ENCODE measurements at places on chromosomes 3 and 15. TPM values are rescaled to one million over a fixed set of nuclear protein-coding genes. Genes with fewer than 3 reads are reported as not detected.
A peak's percentile ranks its signal among the peaks of the same experiment; 100 is the strongest.

GRCh38 chr3:158845765-158846350, 44.0 kb downstream of the MFSD1 start:
- DNase-seq, result no peak

DNA sequence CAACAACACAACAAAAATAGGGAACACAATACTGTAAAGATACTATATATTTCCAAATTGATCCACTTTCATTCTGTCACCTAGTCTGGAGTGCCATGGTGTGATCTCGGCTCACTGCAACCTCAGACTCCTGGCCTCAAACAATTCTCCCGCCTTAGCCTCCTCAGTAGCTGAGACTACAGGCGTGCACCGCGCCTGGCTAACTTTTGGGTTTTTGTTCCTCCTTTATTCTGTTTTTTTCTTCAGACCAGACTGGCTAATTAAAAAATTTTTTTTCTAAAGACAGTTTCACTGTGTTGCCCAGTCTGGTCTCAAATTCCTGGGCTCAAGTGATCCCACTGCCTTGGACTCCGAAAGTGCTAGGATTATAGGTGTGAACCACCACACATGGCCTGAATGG, 5.3 kb downstream of the BCL2L10 start:
- DNase-seq, result no peak

GRCh38 chr3:141454906-141455602, 31.8 kb upstream of the RASA2 start:
- no peak for DNase-seq

DNA sequence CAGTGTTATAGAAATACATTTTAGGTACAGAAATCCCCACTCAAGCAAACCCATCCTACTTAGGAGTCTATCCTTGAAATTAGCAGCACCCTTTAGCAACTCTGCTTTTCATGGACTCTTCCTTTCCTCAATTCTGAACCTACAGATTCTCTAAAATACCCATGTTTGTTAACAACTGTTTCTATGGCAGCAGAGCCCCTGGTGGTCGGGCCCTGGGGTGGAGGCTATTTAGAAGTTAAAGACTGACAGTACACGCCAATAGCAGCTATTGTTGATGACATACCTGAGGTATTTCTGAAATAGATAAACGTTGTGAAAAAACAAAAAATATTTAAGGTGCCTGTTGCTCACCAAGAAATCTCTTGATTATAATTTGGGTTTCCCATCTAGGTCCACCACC, 23.4 kb upstream of the NRG4 start:
- no peak for DNase-seq

DNA sequence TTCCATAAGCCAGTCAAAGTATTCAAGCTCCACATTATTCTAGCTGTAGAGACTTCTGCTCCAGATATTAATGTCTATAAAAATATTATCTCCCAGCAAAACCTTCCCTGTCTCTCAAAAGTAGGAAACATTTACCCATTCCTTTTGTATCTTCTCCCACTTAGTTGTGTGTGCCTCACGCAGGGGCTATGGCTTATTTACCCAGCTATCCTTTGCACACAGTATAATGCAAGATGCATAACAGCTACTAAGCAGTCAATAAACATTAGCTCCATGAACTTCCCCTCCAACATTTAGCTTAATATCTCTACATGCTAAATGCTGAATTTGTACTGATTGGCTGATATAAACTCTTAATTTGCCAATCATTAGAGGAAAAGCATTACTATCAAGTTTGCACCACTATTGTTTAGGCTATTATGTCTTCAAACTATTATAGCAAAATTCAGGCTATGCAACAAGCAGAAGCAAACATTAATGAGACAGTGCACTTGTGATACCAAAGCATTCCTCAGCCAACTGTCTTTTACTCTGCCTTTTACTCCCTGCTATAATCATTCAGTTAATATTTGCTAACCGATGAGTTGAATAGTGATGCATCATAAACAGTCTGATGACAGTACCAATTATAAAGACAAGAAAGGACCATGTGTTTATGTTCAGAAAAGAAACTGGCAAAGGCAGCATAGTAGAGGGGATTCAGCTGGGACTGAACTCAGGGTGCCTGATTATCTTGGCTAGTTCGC, 81.2 kb downstream of the PLCH1 start:
- no peak for DNase-seq

GRCh38 chr3:110504901-110505300, 566.7 kb upstream of the NECTIN3 start:
- DNase-seq, result no peak

GRCh38 chr15:41438206-41438605, 21.3 kb downstream of the RTF1 start:
- DNase-seq, result no peak

- DNase-seq, result no peak
Observed at GRCh38 chr15:85362436-85363081, 17.8 kb upstream of the AKAP13 start.

GRCh38 chr15:51374131-51374530, 32.7 kb downstream of the GLDN start:
- DNase-seq, result no peak

DNA sequence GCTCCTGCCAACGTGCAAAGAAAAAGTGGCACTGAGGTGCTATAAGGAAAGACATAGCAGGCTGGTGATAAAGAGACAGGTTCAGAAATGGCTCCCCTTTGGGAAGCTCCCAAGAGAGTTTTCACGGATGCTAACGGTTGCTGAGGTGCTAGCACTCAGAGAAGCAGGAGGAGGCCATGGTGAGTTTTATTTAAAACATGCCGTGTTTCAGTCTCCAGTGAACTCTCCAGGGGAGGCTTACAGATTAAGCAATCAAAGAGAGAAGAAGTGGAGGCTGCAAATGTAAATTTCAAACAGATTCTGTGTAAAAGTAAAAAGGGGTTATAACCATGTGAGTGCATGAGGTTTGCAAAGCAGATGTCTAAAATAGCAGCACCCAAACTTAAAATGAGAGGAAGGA, 346.2 kb downstream of the NTRK3 start:
- DNase-seq, result no peak

DNA sequence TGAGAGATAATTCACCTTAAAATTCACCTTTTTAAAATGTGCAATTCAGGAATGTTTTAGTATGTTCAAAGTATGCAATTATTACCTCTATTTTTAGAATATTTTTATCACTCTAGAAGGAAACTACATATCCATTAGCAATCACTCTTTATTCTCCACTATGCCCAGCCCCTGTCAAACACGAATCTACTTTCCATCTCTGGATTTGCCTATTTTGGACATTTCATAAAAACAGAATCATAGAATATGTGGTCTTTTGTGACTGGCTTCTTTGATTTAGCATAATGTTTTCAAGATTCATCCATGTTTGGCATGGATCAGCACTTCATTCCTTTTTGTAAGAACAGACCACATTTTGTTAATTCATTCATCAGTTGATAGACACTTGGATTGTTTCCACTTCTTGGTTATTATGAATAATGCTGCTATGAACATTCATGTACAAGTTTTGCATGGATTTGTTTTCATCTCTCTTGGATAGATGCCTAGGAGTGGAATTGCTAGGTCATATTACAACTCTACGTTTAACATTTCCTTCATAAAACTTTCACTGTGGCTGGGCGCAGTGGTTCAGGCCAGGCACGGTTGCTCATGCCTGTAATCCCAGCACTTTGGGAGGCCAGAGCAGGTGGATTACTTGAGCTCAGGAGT, 12.7 kb downstream of the HMCES start:
- DNase-seq, result no peak

- no peak for DNase-seq
Observed at GRCh38 chr3:3165241-3165640, 14.2 kb downstream of the CRBN start.

DNA sequence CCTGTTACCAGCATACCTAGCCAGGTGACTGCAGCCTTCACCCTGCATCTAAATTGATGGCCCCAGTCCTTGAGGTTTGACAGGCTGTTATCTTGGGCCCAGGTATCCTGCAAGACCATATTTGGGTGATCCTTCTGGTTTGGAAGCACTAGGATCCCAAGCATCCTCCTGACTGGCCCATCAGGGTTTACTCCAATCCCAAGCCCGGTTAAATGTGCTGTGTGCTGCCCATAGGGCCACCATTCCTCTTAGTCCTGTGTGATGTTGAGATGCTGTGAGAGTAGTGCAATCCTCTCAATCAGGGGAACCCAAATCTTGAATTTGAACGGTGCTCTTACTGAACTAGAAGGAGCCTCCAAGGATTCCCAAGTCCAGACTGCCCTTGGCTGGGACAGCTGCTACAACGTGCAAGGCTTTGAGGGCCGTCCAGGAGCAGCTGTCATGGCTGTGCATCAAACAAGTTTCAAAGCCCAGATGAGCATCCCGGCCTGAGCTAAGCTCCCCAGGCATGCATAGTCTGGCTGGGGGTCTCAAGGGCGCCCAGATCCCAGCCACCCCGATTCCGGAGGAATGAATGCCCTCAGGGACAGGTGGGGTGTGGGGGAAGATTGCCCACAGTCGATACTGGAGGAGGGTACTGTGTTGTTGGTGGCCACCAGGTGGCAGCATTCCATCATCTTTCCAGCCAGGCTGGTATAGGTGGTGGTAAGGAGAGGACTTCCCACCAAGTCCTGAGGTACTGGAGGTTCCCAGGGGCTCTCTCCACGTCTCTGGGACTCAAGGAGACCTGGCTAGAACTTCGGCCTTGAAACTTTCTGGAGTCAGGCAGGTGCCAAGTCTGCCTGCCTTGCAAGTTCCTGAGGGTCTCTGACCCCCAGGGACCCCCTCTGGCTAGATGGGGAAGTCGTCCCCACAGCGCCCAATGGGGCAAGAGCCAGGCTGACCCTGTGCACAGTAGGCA, 32.6 kb downstream of the RBM5 start:
- peak; percentile 81 for DNase-seq

DNA sequence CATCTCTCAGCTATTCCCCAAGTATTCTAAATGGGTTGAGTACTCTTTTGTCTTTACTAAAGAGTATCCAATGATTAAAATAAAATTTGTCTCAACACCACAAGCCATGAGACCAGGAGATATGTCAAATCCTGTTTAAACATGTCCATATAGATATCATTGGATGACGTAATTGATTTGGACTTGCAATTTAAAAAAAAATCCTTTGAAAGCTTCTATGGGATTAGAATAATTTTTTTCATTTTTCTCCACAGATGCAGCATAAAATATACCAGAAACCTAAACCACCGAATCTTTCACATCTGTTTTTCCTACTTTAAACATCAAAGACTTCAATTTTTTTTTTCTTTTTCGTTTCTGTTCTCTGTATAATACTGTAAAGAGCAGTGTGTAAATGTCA, 1022.3 kb downstream of the EPHA3 start:
- no peak for DNase-seq

DNA sequence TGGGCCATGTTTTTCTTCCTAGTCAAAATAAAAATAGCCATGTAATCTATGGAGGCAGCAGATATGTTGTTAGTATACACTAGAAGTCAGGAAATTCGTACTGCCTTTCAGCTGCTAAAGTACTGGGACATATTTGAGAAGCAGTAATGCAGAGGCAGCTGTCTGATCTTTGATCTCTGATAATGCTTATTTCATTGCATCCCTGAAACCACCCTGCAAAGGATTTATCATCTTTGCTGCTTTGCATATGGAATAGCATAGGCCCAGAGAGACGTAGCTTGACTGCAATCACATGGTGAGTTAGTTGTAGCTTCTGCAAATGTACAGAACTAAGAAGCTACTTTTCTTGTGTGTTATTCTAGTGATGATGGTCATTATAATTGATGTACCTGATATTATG, 52.4 kb downstream of the RBM6 start:
- DNase-seq, result no peak

GRCh38 chr15:66186049-66186825, 67.3 kb downstream of the MEGF11 start:
- no peak for DNase-seq

- DNase-seq, result peak; percentile 10
Observed at GRCh38 chr3:56347219-56347871, 120.9 kb downstream of the ERC2 start.

GRCh38 chr3:151436675-151437446, 24.0 kb downstream of the IGSF10 start:
- DNase-seq, result no peak

- no peak for DNase-seq
Observed at GRCh38 chr3:40109641-40110490, 199.6 kb upstream of the EIF1B start.

- DNase-seq, result no peak
Observed at GRCh38 chr3:159032311-159032710, 230.5 kb downstream of the MFSD1 start.

DNA sequence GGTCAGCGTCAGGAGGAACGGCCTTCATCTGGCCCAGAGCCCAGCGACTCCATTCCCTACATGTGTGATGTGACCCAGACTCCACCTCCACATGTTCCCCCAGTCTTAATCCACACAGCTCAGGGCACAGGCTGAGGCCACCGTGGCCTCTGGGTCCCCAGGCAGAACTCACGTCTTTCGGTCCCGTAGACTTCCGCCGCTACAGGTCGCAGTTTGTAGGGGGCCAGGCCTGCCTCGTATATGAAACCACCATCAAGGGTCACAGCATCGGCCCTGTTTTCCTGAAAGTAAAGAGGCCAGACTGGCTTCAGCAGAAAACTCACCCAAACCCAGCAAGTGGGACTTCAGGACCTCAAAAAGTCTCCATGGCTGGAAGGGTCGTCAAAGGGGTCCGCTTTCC, 8.6 kb downstream of the LTF start:
- no peak for DNase-seq

- no peak for DNase-seq
Observed at GRCh38 chr3:16309558-16309957, 44.5 kb downstream of the OXNAD1 start.

- DNase-seq, result no peak
Observed at GRCh38 chr3:36149447-36149865, 230.8 kb upstream of the STAC start.

- no peak for DNase-seq
Observed at GRCh38 chr15:92901995-92902394, 1.9 kb downstream of the CHD2 start.

DNA sequence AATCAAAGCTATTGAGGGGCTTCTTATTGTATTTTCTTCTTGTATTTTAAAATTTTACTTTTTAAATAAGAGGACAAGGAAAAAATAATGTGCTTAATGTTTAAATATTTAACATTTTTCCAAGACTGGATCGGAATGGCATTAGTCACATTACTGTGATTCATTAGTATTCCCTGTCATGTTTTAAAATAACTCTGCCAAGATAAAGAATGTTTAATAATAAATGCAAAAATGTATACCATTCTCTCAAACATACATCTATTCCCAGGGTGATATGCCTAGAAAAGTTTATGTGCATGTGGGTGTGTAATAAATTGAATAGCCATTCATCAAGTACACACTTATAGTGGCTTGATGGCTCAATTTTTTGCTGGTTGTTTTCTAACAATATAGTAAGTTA, 936.1 kb downstream of the PLOD2 start:
- no peak for DNase-seq

PLIN1 gene
- total RNA-seq, result 4.6 TPM

ALPK3 gene
- 1.1 TPM for total RNA-seq

SIDT1 gene
- total RNA-seq, result 35.6 TPM

CACNA2D2 gene
- total RNA-seq, result 2.2 TPM

LMCD1 gene
- 26.6 TPM for total RNA-seq

KIF7 gene
- 4.1 TPM for total RNA-seq

CXCR6 gene
- total RNA-seq, result not detected

CKMT1B gene
- total RNA-seq, result 134 TPM

APBA2 gene
- 2.9 TPM for total RNA-seq

Data from transverse colon (tissue), 4 donors.